ENCODE measurements at places on chromosomes 5 and 9.

GRCh38 chr5:148711961-148712360 lies 57.6 kb upstream of the HTR4 start:
- DNase-seq: no peak

GRCh38 chr9:30534896-30535295 lies 1849.5 kb upstream of the ACO1 start:
- no peak for DNase-seq

DNA sequence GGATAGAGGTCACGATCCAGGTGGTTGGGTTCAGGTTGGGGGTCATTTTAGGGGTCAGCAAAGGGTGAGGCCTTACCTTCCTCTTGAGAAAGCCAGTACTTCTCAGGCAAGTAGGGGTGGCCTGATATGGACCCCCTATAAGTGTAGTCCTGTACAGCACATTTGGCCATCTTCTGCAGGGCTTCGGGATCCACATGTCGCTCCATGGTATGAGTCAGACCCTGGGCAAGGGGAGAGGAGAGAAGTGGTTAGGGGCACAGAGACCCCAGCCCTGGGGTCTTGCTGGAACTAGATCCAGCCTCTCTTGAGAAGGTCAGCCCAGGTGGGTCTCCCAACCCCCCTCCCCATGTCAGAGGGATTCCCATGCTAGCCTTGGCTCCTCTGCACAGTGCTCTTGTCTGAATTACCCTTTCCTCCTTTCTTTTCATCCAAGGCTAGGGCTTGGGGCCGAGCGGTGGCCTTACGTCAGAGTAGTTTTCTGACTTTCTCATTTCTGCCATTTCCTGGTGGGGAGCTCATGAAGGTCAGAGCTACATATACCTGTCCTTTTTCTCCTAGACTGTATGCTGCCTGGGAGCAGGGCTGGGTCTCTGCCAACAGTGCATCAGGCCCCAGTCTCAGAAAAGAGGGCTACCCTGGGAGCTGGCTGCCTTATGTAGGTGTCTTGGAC lies 9.0 kb upstream of the MYORG start:
- DNase-seq: no peak

DNA sequence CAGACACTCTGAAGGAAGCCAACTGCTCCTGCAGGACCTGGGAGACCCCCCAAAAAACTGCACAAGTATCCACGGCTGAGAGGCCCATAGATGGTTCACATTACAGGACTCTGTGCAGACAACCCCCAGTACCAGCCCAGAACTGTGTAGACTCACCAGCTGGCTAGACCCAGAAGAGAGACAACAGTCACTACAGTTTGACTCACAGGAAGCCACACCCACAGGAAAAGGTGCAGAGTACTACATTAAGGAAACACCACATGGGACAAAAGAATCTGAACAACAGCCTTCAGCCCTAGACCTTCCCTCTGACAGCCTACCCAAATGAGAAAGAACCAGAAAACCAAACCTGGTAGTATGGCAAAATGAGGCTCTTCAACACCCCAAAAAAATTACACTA lies 281.2 kb upstream of the RGMB start:
- no peak for DNase-seq

- DNase-seq: no peak
Observed at GRCh38 chr9:95047452-95048224, 269.9 kb downstream of the FANCC start.

DNA sequence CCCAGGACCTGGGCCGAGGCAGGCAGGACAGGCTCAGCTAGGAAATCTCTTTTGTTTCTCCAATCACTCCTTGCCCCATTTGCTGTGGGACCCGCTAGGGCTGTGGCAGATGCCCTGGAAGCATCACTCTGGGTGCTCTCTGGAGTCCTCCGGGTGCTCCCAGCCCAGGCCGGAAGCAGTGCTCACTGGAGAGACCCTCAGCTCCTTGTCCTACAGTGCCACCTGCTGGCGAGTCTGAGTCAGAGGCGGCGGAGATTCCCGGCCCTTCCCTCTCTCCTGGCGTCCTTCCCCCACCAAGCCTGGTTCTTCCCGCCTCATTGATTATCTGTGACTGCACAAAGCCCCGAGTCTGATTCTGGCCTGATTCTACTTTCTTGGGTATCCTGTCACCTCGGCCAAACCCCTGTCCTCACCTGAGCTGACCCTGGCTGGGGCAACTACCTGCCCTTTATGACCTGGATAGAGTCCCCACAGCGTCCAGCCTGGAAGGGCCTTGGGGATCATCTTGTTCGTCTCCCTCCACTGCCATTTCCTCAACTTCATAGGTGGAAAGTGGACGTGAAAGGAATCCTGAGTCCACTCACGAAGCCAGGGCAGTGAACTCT lies 7.3 kb upstream of the BARHL1 start:
- peak; percentile 32 for DNase-seq

- no peak for DNase-seq
Observed at GRCh38 chr9:8857068-8857925, 1057.7 kb upstream of the DMAC1 start.

DNA sequence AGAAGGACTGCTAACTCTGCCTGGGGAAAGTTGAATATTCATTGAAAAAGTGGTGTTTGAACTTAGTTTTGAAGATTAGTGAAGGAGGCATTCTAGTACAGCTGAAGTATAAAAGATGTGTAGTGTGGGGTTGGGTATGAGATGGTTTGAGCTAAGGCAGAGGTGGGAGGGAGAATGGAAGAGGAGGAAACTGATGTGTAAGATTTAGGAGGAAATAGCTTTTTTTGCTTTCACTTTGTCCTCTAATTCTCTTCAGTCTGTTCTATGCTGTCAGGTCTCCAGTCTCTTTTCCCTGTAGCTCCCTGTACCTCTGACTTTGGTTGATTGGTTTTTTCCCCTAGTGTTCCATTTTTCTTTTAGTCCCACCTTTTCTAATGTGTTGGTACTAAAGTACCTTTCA lies 9.0 kb downstream of the CREBRF start:
- DNase-seq: no peak

GRCh38 chr9:90801241-90801972 lies at the start of gene SYK:
TSS of gene SYK (plus strand) at chr9:90801819. CDS start at chr9:90843899, 42,080 bp downstream.
- DNase-seq: no peak

GRCh38 chr9:14961372-14962068 lies 51.3 kb upstream of the FREM1 start:
- DNase-seq: no peak

DNA sequence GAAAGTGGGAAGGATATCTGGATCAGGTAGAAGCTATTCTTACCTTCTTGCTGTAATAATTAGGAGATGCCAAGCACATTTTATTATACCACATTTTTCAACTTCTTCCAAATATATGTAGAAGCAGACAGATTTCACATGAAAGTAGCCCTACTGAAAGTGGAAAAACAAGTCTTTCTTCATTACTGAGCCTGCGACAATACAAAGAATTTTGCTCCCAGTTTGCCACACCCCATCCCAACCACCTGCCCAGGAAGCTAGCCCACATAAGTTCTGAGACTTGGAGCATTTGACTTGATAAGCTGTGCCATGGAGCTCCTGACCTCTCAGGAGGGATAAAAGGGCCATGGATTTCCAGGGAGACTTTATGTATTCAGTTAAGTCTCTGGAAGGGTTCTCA lies 249.1 kb upstream of the ADCY2 start:
- DNase-seq: no peak

- no peak for DNase-seq
Observed at GRCh38 chr9:84404095-84404686, 63.6 kb upstream of the SLC28A3 start.

DNA sequence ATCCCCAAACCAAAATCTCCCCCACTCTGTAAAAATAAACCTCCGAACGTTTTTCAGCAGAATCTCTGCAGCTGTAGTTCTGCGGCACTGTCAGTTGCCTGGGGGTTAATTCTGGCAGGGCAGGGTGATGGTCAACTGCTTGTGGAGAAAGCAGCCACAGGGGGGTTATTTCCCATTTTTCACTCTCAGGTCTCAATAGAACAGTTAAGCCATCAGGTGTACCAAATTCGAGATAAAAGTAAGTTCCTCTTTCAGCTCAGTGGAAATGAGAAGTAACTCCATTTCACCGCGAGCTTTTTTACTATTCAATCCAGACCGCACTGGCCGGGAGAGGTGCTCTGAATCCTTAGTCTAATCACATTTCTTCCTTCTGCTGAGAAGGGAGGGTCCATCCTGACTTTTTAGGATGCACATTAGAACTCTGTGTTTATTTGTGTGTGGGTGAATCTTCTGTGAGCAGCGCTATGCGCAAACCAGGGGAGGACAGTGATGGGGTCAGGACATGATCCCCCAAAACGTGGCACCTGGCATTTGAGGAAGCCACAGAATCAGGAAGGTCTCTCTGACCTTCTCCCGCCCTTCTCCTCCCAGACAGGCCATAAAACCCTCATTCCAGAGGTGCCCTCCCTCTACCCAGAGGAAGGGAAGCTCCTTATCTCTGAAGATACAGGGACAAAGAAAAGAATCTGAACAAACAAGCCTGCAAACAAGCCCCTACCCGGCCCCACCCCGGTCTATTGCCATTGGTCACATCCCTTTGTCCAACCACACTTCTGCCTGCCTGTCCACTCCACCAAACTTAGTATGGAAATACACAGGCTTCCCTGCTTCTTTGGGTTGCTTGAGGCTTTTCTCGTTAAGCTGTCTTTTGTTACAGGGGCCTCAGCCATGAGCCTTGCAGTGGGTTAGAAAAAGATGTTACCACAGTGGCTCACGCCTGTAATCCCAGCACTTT lies 229.0 kb downstream of the ROR2 start:
- no peak for DNase-seq

DNA sequence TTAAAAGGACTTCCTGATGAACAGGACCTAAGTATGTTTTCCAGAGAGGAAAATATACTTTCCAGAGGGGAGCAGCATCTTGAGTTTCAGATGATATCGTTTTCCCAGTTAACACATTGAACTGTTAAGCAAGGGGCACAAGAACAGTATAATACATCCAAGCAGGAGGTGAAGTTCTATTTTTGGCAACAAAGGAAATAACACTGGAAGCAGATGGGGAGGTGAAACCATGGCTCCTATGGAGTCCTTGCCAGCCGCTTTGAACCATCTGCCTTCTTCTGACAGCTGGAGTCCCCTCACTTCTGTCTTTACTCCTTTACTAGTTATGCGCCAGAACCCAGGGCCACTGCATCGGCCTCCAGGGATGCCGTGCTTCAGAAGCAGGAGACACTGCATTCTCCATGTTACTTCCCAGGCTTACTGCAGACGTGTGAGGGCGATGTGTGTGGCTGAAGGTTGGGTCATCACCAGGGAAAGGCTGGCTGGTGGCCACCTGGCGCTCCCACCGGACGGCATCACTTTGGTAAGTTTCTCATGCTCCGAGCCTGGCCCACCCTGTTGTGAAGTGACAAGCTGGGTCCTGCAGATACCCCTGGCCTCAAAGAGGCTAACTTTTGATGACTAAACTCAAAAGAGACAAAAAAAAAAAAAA lies 77.8 kb downstream of the TTLL11 start:
- no peak for DNase-seq

- DNase-seq: no peak
Observed at GRCh38 chr9:135330685-135331590, 148.6 kb upstream of the PPP1R26 start.

DNA sequence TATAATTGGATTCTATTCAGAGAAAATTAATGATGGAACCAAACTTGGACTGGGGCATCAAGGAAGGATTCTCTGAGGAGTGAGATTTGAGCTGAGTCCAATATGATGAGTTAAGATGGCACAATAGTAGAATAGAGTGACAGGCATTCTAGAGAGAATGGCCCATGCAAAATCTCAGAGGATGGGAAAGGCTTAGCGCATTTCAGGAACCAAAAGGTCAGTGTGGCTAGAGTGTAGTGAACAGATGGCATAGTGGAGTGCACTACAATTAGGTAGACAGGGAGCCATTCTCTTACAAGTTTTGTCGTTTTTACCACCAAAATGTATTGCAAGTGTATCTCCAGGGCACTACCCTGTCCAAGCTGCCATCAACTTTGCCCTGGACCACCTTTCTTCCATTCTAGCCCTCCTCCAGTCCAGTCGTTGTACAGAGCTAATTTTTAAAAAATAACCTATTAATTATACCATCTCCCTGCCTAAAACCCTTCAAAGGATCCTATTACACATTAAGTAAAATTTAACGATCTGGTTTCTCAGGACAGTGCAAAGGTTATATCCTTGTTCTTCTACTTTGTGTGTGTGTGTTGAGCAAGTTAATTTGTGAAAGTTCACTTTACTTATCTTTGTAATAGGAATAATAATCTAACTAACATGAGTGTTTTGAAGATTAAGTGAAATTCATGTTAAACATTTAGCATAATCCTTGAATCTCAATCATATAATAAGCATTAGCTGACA lies 211.7 kb downstream of the COMMD10 start:
- no peak for DNase-seq

DNA sequence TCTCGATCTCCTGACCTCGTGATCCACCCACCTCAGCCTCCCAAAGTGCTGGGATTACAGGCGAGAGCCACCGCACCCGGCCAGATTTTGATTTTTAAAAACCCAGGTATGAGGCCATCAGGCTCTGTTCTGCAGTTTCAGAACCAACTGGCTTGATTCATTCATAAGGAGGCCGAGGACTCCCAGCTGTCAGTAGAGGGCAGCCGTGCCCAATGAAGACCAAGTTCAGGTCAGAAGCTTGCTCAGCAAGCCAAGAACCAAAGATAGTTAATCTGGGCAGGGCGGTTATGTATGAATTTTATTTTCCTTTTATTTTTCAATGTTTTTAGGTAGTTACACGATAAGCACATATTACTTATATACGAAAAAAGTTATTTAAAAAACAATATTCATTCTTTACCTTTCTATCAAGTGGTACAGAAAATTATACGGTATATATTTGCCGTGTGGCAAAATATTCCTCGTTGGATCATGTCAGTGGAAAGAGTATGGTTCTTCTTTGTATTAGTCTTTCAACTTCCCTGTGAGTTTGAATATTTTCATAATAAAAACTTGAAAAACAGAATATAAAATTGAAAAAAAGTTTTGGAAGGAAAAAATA lies 18.0 kb downstream of the MGAT1 start:
- peak; percentile 51 for DNase-seq

- DNase-seq: no peak
Observed at GRCh38 chr5:172571413-172571812, 69.7 kb upstream of the NEURL1B start.

DNA sequence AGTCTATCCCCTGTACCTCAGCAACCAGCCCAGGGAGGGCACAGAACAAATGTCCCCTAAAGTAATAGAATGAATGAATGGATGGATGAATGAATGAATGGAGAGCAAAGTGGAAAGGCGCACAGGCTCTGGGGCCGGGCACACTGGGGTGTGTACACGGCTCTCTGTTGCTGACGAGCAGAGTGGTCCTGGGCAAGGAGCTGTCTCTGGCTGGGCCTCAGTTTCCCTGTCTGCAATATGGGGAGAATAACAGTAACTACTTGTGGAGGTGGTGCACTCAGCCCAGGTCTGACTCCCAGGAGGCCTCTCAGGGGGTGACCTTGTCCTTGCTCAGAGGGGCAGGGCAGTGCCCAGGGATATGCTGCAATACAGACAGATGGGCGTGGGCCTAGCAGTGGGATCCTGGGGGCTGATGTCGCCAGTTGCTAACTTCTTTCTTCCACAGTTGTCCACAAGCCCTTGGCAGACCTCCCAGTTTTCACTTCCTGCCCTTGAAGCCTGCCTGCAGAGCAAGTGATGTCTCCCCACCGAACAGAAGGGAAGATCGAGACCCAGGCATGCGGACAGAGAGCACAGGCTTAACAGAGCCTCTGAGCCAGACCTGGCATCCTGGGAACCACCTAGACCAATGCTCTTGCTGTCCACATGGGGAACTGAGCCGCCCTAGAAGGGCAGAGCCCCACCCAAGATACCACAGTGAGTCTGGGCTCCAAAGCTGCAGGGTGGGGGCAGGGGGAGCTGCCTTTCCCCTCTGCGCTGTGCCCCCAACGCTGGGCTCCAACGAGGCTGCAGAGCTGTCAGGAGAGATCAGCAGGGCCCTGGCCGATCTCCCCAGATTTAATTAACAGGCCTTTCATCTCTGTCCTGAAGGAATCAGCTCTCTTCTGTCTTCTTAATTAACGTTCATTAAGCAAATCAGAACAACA lies 13.6 kb upstream of the LAMC3 start:
- no peak for DNase-seq

All from CD8-positive, alpha-beta memory T cell (primary cell).